Activated CD4-positive, alpha-beta T cell treated with anti-CD3 and anti-CD28 coated beads, Interleukin-2, amount 50 U/mL, for 4 hours (primary cell): ENCODE measurements at places on chromosomes 6 and 20.
A peak's percentile ranks its signal among the peaks of the same experiment; 100 is the strongest.

- DNase-seq: no peak
These were observed 88.6 kb downstream of the ERMARD start for GRCh38 chr6:169839898-169840631.

DNA sequence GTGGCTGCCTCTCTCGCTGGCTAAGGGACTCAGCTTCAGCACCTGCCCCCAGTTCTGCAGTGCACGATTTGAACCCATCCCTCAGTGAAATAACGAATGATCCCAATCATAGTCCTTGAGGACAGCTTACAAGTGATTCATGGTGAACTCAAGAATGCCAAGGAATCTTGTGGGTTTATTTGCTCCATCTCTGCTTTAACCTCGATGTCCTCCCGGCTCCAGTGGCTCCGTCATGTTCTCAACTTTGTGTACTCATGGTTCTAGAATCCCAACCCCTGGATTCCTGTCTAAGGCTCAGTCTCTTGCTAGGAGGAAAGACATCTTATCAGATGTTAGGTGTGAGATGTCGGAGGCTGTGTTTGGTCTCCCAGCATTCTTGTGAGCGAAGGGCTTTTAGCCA lies 29.0 kb upstream of the GTSF1L start:
- DNase-seq: no peak

GRCh38 chr6:123945386-123945785 lies 141.7 kb downstream of the NKAIN2 start:
- DNase-seq: no peak

DNA sequence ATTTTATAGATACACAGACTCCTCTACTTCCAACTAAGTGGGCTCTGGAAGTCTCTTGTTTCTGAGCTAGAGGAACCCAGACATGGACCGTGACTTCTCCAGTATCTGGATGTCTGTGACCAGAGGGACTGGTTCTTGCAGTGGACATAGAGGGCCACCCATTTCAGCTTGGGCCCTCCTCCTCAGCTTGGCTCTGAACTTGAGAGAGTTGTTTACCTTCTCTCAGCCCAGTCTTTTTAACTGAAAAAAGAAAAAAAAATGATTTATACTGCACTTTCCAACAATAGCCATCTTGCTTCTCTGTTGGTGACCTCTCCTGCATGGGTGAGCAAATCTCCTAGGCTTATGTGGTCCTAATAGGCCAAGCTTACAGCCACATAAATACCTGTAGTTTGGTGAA lies 60.3 kb upstream of the TMEM181 start:
- DNase-seq: no peak

DNA sequence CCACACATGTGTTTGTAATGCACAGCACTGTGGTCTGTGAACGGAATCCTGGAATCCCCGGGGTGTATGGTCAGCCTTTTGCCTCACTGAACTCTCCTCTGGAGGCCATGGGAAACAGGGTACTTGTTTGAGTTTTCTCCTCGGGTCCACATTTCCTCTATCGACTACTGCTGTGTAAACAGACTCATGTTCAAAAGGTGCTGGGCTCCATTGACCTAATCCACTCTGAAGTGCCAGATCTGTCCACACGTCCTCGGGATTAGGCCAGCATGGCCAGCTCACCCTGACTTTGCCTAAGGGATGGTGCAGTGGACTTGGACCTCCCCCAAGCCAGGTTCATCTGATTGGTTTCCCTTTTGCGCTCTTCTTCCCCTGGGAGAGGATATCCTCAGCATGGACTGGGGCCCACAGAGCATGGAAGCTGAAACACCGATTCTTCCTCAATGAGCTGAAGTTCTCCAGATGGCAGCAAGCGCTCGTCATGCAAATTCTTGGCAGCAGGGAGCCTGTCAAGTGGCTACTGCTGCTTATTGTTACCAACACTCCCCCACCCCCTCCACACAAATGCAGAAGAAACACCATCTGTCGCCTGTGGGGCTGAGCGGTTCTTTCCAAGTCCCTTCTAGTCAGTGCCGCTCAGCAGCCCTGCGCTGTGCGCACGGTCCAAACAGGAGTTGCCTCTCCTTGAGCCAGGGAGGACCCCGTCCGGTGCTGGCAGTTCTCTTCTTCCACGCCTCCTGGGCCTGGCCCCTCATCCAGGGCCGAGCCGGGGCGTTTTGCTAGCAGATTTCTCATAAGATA lies 292.6 kb upstream of the MARCKS start:
- no peak for DNase-seq

DNA sequence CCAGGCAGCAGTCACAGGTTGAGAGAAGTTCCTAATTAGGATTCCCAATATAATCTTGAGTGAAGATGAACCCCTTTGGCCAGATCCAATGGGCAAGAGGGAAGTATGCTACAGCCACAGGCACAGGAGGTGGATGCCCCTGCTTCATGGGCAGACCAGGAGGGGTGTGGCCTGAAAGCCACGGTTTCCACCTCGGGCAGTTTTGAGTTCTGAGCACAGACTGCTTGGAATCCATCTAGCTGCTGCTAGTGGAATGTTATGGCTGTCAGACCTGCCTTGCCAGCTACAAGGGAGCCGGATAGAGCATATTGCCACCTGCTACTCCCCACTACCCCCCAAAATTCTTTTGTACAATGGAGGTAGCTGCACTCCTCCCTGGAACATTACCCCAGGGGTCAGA lies 672.9 kb downstream of the HACE1 start:
- no peak for DNase-seq

DNA sequence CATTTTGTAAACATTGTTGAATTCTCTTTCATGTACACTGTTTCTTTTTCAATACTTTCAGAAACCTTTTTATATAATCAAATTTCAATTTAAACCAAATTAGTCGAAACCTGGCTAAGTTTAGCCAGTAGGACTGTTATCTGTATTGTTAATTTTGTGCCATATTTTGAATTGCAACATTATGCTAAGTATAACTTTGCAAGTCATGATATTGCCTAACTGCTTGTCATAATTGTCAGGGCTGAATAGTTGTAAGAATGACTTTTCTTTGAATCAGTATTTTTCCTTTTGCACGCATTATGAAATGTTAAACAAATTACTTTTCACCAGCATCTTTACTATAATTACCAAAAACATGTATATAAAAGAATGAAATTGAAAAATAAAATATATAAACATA lies 82.7 kb downstream of the SAMD3 start:
- DNase-seq: no peak

- DNase-seq: no peak
These were observed 34.0 kb upstream of the FAM83C start for GRCh38 chr20:35326021-35326739.

DNA sequence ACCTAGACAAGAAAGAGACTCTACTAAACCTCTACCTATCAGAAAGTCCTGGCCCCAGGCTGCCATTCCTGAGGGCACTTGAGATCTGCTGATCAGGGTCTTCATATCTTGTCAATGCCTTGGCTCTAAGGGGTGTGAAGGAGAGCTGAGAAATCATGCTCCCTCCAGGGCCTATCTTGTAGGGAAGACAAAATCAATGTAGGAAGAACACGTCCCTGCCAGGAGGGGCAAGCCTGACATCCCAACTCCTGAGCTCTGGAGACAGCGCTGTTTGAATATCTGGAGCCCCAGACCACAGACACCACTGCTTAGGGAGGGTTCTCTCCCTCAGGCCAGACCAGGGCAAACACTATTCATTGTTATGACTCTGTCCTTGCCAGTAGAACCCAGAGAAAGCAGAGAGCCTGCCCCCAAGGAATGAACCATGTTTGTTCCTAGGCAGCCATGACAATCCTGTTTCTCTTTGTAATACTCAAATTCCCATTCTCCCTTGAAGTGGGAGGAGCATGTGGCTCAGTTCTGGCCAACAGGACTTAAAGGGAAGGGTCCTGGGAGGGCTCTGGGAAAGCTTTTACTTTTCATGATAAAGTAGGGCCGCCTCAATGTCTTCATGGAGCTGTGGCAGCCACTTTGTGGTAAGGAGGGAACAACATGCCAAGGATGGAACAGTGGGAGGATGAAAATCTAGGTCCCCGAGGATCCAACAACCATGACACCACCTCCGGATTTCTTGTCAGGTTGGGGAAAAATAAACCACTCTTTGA lies 1.8 kb upstream of the FASTKD5 start:
- no peak for DNase-seq

GRCh38 chr20:48685300-48685699 lies 142.5 kb downstream of the PREX1 start:
- DNase-seq: no peak

- DNase-seq: no peak
These were observed 96.0 kb downstream of the PLEKHG1 start for GRCh38 chr6:150695652-150696051.

DNA sequence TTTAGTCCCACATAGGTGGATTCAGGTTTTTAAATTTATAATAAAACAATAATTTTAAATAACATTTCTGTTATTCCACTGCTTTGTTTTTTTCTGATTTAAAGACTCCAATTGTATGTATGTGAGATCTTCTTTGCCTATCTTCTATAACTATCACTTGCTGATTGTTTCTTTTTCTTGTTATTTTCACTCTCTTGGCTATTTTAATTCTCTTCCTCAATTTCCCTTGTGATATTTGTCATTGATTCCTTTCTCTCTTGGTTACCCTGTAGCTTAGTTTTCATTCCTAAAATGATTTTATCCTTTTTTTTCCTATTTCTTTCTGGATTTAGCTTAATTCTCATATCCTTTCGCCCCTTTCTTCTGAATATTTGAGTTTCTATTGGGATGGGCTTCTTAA lies 227.3 kb upstream of the TENT5A start:
- DNase-seq: no peak

DNA sequence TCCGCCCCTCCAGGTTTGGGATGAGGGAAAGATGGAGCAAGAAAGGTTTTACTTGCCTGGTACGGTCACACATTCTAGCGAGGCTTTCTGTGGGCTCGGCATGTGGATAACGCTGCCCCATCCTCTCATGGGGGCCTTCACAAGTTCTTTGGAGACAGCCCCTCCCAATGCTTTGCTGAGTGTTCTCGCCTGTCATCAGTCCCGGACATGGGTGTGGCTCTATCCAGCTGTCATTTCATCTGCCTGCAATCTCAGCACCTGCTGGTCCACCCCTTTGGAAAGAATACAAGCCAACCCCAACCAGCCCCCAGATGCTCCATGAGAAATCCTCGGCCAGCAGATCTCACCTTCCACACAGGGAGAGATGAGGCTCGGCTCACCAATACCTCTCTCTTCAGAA lies 30.3 kb upstream of the MDGA1 start:
- no peak for DNase-seq

DNA sequence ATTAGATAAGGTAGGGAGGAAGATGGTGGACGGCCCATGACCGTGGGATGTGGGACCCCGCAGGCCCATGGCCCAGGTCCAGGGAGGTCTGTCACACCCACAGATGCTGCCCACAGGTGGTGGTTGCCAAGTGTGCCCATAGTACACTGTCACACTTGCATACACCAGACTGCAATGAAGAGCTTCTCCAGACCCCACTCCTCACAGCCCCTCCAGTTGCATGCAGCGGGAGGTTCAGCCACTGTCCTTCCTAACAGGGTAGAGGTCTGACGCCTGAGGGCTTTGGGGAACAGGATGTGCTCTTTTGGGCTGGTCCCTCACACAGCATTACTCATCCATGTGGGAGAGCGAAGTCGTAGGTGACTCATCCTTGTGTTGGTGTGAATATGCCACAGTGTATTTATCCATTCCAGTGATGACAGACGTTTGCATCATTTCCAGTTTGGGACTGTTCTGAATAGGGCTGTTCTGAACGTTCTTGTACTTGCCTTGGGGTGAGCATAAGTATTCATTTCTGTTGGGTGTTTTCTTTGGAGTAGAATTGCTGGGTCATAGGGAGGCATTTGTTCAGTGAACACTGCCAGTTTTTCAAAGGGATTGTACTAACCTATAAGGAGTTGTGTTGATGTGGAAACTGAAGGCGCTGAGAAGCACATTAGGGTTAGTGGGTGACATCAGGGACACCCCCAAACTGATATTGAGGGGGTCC lies 10.1 kb upstream of the PYGB start:
- DNase-seq: peak; percentile 17

- no peak for DNase-seq
These were observed 51.2 kb upstream of the LYRM2 start for GRCh38 chr6:89689732-89690131.

GRCh38 chr6:39951716-39952115 lies 17.5 kb upstream of the MOCS1 start:
- no peak for DNase-seq

DNA sequence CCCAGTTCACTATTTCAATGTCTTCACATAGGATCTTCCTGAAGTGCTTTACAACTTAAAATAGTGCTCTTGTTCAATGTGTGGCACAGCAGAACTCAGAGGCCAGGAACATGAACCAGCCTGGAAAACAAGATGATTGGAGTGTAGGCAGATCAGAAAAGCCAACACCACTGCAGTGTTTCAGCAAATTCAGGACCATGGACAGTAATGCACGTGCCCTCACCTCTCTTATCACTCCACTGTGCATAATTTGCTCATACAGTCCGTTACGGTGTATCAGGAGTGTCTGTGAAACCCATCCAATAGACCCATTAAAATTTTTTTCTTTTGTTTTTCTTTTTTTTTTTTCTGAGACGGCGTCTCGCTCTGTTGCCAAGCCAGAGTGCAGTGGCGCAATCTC lies 27.6 kb upstream of the HACE1 start:
- DNase-seq: no peak

- DNase-seq: no peak
These were observed 223.4 kb downstream of the FOXC1 start for GRCh38 chr6:1832844-1833787.

DNA sequence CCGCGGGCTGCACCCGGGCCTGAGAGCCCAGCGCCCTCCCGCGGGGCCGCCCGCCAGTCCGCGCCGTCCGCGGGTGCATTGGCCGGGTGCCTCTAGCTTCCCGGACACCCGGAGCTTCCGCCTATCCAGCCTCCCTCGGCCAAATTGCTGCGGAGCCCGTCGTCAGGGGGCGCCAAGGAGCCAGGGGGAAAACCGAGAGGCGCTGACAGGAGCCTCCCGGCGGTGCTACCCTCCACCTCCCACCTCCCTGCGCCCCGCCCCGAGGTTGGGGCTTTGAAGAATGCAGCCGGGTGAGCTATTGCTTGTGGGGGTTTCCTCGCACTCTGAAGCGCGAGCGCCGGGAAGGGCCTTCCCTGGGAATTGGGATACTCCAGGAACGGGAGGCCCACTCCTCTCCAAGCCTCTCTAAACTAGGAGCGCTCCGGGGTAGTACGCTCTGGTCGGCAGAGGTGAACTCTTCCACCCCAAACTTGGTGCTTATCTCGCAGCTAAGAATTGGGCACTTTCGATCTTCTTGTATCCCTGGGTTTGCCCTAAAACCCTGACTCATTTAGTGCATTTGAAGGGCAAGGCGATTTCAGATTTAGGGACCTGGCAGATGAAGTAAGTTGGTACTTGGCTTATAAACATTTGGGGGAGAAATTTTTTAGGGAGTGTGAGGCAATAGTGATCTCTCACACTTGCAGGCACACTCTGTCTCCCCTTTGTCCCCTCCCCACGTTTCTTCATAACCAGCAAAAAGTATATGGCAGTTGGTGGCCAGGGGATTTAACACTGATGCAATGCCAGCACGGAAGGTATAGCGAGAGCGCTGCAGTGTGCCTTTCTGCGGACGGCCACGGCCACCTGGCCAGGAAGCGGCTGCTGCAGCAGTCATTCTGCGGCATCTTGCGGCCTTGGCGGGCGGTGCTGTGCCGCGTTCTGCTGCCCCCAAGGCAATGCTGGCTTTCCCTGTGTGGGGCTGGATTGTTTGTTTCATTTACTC lies 556 bp downstream of the BEND6 start:
- DNase-seq: peak; percentile 34
